GM12878 (cell line): ENCODE measurements at places on chromosomes 1 and 21.

DNA sequence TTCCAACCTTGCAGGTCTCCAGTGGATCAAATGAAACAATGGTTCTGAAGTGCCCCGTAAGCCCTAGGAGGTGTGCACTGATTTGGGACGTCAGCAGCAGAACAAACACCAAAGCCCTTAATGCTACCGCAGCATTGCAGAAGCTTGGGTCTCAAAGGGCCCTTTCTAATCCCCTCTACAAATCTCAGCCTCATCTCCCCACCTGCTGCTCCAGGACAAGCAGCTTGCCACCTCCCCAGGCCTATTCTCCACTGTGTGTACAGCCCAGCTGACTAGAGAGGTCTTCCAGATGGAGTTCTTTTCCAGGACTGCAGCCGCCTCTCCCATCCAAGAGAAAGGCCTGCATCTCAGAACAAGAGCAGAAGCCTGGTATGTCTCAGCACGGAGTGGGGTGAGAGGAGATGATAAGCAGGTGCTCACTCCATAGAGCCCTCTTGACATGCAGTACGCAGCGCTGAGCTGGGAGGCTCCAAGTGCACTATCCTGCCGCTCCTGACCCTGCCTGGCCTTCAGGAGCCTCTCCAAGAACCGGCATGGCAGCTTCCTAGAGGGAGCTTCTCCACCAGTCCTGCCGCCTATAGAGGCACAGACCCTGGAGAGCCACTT is 46.3 kb downstream of the MRPL37 start:
- DNase-seq = no peak

GRCh38 chr21:34857874-34858273 is 189.1 kb downstream of the CLIC6 start:
- DNase-seq = no peak

- no peak for DNase-seq
Observed at GRCh38 chr1:76543495-76543894, 323.8 kb upstream of the ST6GALNAC5 start.

DNA sequence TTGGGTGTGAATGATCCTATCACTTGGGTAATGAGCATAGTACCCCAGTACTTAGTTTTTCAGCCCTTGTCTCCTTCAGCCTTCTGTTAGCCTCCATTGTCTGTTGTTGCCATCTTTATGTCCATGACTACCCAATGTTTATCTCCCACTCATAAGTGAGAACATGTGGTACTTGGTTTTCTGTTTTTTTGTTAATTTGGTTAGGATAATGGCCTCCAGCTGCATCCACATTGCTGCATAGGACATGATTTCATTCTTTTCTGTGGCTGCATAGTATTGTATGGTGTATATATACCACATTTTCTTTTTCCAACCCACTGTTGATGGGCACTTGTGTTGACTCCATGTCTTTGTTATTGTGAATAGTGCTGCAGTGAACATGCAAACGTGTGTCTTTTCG is 39.6 kb upstream of the GPR52 start:
- no peak for DNase-seq

GRCh38 chr1:110555807-110556470 is 37.0 kb upstream of the KCNA10 start:
- DNase-seq = no peak

GRCh38 chr1:227891223-227891954 is 56.3 kb downstream of the WNT9A start:
- DNase-seq = no peak
